ENCODE measurements at places on chromosomes 16 and 17.

GRCh38 chr16:70720425-70721201 is 34.8 kb upstream of the MTSS2 start:
- DNase-seq, result no peak

DNA sequence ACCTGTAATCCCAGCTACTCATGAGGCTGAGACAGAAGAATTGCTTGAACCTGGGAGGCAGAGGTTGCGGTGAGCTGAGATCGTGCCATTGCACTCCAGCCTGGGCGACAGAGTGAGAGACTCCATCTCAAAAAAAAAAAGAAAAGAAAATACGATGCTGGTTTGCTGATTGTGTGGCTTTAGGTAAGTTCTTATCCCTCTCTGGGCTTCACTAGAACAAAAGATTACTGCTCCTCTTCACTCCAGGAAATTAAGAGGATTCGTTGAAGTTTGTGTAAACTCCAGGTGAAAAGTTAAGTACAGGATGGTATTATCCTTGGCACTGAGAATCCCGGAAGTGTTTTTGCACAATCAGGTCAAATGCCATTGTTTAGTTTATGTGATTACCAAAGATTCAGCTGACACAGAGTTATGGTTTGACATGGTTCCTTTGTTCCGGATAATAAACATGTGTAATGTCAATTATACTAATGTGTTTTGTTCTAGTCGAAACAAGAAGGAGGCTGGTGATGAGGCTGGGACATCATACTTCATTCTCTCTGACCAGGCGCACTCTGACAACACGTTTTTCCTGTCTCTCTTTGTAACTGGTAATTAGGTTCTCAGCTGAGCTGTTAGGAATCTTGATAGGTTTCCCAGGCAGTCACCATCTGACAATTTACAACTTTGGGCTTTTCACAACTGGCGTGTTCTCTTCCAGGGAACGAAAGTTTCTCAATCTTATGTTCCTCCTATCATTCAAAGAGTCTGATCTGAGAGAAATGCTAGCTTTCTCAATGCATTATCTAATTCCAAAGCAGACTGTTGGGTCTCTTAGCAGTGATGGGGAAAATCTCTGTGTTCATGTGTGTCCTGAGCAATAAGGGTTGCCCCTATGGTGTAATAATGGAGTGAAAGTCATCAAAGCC is 10.8 kb upstream of the TAOK1 start:
- no peak for DNase-seq

GRCh38 chr17:6475411-6475810 is 31.2 kb downstream of the PIMREG start:
- no peak for DNase-seq

- DNase-seq, result no peak
These were observed 3.9 kb downstream of the CRHR1 start for GRCh38 chr17:45788057-45788456.

GRCh38 chr17:40243761-40244160 is 24.7 kb downstream of the WIPF2 start:
- no peak for DNase-seq

All from HEK293T (cell line).